ENCODE measurements at places on chromosomes 5 and 9.

- DNase-seq, result no peak
These were observed 17.3 kb upstream of the EXOC3 start for GRCh38 chr5:425714-426113.

GRCh38 chr9:72581694-72582093 lies 60.3 kb downstream of the TMC1 start:
- no peak for DNase-seq

DNA sequence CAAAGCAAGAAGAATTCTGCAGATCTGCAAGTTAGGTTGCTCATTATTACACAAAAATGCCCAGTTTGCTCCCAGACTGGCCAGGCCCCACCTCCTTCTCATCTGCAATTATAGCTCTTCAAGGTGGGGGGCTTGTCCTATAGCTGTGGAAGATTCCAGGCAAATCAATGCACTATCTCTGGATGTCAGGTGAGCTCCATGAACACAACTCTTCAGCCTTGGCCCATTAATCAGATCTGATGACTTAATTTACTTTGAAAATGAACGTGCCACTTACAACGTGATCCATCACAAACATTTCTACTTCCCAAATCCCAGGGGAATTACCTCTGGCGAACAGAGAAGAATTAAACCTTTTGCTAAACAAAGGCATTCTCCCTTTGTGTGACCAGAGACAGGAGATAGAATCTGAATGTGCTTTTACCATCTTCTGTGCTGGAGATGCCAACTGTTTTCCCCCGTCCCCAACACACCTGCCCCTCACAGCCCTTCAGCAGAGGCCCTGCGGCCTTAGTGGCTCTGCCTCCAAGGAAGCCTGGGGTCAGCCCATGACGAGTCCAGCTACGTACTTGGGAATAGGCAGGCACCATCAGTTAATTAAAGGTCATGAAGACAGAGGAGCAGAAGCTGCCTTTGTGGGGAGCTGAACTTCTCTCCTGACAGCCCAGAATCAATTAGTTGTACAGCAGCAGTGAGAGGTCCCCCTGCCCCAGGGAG lies 60.5 kb downstream of the SNX18 start:
- DNase-seq, result no peak

DNA sequence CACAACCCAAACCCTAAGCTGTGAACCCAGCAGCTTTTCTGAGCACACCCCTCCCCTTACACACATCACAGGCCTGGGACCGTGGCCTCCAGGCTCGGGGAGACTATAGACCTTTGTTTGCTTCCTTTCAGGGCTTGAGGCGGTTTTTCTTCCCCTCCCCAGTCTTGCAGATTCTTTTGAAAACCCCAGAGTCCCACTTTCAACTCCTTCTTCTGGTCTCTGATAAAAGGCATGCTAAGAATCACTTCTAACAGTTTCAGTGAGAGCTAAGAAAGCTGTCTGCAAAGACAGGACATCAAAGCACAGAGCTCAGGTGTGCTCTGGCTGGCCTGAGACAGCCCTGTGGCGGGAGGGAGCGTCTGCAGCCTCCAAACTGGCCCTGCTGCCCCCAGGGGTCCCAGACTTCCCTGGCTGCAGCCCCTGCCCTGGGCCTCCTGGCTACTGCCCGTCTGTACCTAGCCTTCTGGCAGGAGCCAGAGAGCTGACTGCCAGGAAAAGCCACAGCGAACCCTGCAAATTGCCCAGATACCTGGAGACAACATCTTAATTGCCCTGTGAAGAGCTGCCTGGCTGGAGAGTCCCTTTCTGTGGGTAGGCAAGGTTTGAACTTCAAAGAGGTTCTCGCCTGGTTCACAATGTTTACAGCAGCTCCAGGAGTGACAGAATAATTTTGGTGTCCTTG lies 138.9 kb downstream of the GADD45G start:
- peak; percentile 91 for DNase-seq

DNA sequence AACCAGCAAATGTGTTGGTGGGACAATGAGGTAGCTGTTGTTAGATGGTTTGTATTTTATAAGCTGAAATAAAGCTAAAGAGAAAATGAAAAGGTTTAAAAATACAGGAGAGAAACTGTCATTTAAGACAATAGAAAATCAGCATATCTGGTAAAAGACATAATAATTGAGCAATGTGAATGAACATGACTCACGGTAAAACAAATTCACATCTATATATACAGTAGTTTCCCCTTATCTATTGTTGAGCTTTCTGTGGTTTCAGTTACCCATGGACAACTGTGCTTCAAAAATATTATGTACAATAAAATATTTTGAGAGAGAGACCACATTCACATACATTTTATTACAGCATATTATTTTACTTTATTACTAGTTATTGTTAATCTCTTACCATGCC lies 1649.8 kb downstream of the EFNA5 start:
- DNase-seq, result no peak

GRCh38 chr9:111316796-111317195 lies 13.2 kb downstream of the OR2K2 start:
- no peak for DNase-seq

DNA sequence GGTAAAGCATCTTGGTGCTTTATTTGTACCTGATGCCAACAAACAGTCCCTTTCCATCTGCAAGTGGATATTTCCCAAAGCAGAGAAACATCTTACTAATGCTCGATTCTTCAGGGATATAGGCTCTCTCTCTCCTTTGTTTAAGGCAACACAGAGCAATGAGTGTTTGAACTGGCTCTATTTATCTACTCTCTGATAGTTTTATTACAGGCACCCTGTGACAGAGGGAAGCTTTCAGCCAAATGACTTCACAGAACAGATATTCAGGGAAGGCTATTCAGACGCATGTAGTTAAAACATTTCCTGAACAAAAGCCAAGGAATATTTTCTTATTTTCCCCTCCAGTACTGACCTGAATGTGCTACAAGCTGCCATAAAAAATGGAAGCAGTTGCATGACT lies 141.8 kb downstream of the YIPF5 start:
- no peak for DNase-seq

GRCh38 chr5:149583394-149583793 lies 2.1 kb downstream of the ARHGEF37 start:
- no peak for DNase-seq

DNA sequence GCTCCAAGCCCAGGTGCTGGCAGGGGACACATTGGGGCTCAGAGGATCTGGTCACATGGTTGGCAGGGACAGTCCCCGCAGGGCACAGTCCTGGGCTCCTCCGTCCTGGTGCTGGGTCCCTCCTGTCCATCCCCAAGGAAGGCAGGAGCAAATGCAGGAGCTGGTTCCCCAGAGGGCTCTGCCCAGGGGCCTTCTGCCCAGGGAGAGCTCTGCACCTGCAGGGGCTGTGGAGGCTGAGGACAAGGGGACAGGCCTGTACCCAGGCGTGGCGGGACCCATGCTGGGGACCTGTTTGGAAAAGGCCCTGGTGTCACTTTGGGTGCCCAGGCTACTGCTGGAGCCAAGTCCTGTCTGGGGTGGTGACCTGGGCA lies 7.2 kb downstream of the SPATA31E1 start:
- DNase-seq, result no peak
